Activated naive CD8-positive, alpha-beta T cell treated with anti-CD3 and anti-CD28 coated beads, Interleukin-2, amount 10 ng/mL, durations not matched to agents 7 days and 5 days (primary cell): ENCODE measurements at places on chromosomes 5 and 9. TPM values are rescaled to one million over a fixed set of nuclear protein-coding genes. Genes with fewer than 3 reads are reported as not detected.

The STING1 gene
- total RNA-seq, result 63.6 TPM

The PLAC8L1 gene
- total RNA-seq, result not detected

The UNC13B gene
- 1.1 TPM for total RNA-seq

The BTNL8 gene
- total RNA-seq, result not detected

The SPINK7 gene
- not detected for total RNA-seq

The FOXD4L3 gene
- not detected for total RNA-seq

The EXOSC2 gene
- 57.2 TPM for total RNA-seq

The SOX30 gene
- total RNA-seq, result 0.09 TPM

The ELOVL7 gene
- total RNA-seq, result 0.97 TPM

The PRR16 gene
- total RNA-seq, result not detected

The TEK gene
- total RNA-seq, result not detected

- DNase-seq, result no peak
Observed at GRCh38 chr5:58231041-58231440, 228.8 kb downstream of the PLK2 start.

DNA sequence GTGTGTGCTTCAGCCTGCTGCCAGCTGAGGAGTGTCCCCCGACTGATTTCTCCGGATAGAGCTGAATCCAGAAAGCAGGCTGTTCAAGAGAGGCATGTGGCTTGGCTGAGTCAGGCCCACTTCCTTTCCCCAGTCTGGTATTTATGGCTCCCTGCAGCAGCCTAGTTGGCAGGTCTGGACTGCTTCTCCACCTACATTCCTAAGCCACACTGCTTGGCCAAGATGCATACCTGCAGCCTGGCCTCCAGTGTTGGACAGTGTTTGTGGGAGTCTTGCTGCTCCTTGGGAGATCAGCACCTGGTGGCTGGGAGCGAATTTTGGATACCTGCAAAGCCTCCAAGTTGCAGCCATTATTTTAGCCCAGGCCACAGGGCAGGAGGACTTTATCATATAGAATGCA is 670.8 kb downstream of the ACTL7B start:
- DNase-seq, result no peak

DNA sequence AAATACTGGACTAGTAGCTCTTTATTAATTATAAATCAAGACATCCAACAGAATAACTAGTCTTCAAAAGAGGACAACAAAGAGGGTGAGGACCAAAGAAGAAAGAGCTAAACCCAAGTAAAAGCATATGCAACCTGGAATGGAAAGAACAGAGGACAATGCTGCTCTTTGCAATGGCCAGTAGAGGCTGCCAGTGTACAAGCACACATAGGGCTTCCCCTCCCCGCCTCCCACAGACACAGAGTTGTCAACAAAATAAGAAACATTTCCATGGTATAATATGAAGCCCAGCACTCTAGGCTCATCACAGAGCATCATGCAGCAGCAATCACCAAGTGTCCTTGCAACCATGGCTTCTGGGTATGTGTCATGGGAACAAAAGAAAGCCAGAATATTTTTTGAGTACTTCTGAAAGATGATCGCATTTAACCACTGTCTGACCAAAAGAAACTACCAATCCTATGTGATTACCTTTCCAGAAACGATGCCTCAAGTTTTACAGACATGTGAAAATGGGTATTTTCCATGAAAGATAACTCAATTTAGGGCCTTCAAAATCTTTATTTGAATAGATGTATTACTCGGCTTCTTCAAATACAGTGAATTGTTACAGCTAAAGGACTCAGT is 58.1 kb downstream of the RFX3 start:
- DNase-seq, result no peak

- DNase-seq, result no peak
Observed at GRCh38 chr5:82376307-82376706, 98.2 kb upstream of the RPS23 start.

GRCh38 chr5:160237571-160238093 is 8.3 kb downstream of the FABP6 start:
- no peak for DNase-seq

- DNase-seq, result no peak
Observed at GRCh38 chr5:14450018-14450524, 131.5 kb upstream of the OTULINL start.

- no peak for DNase-seq
Observed at GRCh38 chr5:159007235-159007634, 92.5 kb downstream of the EBF1 start.

GRCh38 chr9:127285965-127286364 is 21.4 kb downstream of the GARNL3 start:
- DNase-seq, result no peak

GRCh38 chr5:55037046-55037771 is 13.2 kb downstream of the GZMK start:
- DNase-seq, result peak; percentile 36

GRCh38 chr9:121499427-121500164 is at the start of gene GGTA1:
Gene GGTA1, minus strand, starts transcription at chr9:121499844. Its CDS starts 31,922 bp downstream, at chr9:121467922.
- DNase-seq, result peak; percentile 52

- DNase-seq, result no peak
Observed at GRCh38 chr5:52627740-52628139, 160.0 kb upstream of the ITGA1 start.

GRCh38 chr9:117511852-117512481 is 97.1 kb upstream of the ASTN2 start:
- no peak for DNase-seq

- no peak for DNase-seq
Observed at GRCh38 chr9:27053369-27054022, 48.0 kb upstream of the LRRC19 start.

GRCh38 chr5:27437594-27438200 is 399.3 kb upstream of the CDH9 start:
- DNase-seq, result no peak

- no peak for DNase-seq
Observed at GRCh38 chr5:58987193-58987592, 404.3 kb downstream of the RAB3C start.

DNA sequence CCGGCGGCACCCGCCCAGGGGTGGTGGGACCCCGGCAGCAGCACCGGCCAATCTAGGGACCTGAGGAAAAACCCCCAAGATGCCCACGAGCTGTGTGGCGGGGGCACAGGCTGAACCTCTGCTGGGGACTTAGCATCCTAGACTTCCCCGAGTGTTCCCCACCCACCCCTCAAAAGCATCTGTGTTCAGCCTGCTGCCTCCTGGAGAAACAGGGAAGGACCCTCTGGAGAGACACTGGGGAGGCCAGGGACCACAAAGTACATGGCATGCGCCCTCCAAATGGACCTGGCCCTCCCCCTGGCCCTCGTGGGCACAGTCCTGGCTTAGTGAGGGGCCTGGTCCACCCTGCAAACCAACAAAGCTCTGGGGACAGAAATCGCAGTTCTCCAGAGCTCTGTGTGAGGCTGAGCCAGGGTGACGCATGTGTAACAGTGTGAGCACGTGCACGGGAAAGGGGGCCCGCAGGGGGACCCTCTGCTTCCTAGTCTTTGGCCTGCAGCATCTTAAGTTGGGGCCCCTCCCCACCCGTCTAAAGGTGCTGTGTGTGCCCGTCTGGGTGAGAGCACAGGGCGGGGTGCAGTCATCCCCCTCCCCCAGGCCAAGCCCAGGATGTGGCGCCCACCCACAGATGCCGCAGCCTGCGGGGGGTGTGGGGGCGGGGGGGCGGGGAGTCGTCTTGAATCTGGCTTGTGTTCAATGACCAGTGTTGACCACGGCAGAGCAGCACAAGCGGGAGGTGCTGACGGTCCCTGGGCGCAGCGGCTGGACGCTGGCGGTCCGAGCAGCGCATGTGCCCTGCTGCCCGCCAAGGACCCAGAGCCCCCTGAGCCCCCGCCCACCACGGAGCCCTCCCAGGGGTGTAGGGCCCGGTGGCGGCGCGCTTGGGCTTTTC is 672 bp upstream of the KCNT1 start:
- DNase-seq, result no peak

DNA sequence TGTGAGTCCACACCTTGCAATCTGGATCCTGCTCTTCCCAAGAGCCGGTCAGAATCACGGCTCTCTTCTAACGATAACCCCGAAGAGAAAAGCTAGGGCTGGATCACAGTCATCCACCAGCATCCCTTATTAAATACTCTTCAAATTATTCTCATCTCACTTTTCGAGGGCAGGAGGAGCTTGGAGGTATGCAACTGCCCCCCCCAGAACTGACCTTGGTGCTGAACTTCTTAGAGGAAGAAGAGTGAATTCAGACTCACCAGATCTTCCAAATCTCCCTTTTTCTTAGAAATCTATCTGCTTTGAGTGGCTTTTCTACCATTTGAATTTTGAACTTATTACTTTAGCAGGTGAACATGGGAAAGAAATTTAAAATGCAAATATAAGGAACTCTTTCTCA is 75.7 kb downstream of the MED10 start:
- no peak for DNase-seq
